Liver (tissue), 10 donors: ENCODE measurements at places on chromosomes 2 and 18. TPM values are rescaled to one million over a fixed set of nuclear protein-coding genes. Genes with fewer than 3 reads are reported as not detected.
A peak's percentile ranks its signal among the peaks of the same experiment; 100 is the strongest.

- no peak for DNase-seq
Measured at GRCh38 chr2:53508667-53509066, 258.9 kb upstream of the CHAC2 start.

DNA sequence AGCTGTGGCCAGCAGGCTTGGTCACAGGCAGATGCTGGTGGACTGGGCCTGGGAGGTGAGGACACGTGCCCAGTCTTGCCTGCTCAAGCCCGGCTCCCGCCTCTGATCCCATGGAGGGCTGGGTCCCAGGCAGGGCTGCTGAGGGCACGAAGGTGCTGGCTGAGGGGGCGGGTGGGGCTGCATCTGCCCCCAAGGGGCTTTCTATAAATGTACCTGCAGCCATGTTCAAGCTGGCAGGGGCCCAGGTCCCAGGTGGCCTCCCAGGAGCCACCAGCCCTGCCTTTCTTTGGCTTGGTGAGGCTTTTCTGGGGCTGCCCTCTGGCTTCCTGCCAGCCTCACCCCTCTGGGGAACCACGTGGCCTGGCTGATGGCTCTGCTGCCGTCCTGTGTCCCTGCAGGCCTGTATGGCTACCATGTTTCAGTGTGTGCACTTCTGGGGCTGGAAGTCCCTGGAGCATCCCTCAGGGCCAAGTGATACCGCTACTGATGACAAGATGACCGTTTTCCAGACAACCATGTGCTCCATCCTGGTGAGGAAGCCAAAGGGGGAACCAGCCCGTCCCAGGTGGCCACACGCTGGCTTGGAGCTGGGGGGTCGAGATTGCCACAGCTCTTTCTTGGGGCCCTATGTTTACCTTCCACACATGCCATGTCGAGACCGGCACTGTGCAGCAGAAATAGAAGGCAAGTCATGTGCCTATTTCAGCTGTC lies 23.2 kb downstream of the HJURP start:
- DNase-seq = no peak

DNA sequence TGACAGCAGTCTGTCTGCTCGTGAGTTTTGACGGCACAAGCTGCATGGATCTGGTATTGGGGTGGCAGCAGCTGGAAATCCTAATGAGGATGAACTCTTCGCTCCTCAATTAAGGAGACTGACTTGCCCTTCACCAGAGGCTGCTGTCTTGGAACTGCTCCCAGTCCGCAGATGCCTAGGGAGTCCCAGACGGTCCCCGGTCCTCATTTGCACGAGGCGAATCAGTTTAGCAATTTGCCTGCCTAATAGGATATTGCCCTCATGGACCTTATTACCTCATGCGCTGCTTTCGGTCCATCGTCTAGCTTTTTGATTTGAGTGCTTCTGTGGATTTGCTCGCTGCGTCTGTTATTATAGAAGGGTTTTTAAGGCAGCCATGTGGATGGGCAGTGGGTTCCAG lies 40.6 kb downstream of the ASAP2 start:
- no peak for DNase-seq

DNA sequence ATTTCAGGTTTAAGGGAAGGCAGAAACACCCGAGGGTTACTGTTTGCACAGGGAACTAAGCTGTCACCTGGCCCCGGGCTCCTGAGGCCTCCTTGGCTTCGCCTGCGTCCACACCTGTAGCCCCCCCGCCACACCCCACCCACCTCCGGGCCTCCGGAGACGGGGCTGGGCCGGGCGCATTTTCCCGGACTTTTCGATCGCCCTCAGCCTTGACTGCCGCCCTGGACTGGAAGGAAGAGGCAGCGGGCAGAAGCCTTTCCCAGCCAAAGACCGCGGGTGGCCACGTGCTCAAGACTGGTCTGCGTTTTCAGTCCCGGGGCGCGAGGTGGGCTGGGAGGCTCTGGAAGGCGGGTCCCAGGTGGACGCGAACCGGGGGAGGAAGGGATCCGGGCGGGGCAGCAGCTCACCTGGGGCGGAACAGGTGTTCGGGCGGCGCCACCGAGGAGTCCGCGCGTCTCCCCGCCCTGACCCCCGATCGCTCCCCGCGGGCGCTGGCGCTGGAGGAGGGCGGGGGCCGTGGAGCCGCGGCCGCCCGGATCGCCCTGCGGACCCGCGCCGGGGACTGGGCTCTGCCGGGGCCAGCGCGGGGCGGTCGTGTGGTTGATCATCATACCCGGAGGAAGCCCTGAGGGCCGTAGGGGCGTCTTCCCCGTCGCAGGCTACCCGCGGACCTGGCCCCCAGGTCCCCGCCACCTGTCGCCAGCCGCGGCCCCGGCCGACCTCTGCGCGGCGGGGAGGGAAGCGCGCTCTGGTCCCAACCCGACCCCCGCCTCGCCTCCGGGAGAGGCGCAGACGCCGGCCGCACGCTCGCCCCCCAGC lies 3.2 kb downstream of the ID2 start:
- peak; percentile 75 for DNase-seq

TCF4 gene
- polyA plus RNA-seq = 4.3 TPM

DNA sequence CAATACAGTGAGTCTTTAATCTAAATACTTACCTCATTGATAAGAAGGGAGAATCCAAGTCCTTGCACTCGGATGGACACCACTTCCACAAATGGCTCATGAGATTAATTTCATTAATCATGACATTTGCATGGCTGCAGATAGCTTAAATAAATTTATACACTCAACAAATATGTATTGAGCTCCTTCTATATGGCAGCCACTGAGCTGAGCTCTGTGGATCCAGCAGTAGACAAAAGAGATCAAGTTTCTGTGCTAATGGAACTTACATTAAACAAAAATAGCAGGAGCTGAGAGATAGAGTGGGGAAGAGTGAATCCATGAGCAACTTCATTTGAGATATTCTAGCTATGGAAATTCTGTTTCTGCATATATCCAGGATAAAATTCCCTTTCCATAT lies 44.4 kb downstream of the RAB27B start:
- no peak for DNase-seq

DNA sequence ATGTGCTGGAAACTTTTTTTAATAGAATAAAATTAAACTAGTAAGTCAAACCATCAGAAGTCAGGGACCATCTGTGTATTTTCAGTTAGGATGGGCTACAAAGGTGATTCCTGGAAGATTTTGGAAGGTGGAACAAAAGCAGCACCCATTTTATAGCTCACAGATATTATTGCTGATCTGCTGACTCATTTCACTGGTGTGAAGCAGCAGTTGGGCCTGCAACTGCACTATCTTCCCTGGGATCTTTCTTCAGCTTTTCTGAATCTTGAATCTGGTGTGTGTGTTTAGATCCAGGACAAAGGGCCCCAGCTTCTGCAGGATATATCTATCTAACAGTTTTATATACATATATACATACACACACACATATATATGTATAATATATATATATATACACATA lies 35.6 kb upstream of the BCL11A start:
- DNase-seq = no peak

GRCh38 chr2:163466331-163467250 lies 269.2 kb downstream of the FIGN start:
- no peak for DNase-seq

DNA sequence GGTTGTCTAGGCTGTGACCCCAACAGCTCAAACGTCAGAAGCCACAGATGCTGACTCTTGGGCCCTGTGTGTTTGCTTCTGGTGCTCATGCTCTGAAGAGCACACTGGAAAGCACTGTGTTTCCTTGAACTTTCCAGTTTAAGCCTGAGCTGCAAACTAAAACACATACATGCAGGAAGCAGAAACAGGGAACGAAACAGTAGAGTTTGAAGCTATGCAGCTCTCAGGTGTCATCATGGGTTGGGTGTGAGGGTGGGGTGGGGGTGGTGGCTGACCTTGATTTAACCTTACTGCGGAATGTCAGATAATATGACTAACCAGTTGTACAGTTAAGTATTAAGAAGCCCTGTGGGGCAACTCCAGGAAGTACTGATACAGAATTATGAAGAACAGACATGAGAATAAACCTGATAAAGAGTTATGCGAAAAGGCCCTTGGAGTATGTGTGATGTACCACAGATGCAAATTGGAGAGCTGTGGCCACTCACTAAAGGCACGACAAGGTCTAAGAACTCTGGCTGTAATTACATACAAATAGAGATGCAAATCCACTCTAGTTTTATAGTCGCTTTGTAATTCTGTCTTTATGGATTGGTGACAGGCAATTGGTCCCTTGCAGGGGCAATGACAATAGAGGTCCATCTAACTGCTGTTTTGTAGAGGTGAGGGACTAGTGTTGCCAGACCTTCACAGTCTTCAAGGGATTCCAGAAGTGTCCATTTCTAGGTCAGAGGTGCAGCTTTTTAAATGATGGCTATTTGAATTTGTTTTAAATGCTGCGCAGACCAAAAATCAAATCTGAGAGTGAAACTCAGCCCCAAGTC lies 273.1 kb downstream of the NAPG start:
- DNase-seq = no peak

GRCh38 chr2:201218780-201219179 lies 35.8 kb downstream of the CASP10 start:
- no peak for DNase-seq

- DNase-seq = no peak
Measured at GRCh38 chr2:188219541-188219940, 72.1 kb upstream of the GULP1 start.

DNA sequence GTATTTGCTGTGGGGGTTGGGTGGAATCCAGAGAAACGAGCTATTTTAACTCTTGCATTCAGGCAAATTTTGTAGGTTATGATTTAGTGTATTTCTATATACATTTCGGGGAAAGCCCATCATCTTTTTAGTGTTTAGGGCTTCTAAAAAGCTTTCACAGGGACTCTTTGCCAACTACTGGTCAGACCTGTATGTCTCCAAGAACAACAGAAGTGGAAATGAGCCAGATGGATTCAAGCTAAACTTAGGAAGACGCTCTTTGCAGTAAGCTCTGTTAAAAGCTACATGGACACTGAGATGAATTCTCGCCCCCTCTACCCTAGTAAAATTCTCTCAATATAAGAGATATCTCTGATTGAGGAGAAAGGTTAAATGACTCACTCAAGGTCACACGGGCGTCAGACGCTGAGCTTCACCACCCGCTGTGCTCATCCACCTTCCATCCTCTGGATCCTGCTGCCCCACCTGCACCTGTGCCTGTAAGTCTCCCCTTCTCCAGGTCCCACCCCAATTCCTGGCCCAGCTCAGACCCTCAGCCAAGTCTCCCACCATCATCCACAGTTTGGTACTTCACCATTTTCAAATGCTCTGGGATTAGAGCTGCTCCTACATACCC lies 85.6 kb downstream of the MARCHF4 start:
- DNase-seq = no peak

DOK6 gene
- 0.33 TPM for polyA plus RNA-seq

DNA sequence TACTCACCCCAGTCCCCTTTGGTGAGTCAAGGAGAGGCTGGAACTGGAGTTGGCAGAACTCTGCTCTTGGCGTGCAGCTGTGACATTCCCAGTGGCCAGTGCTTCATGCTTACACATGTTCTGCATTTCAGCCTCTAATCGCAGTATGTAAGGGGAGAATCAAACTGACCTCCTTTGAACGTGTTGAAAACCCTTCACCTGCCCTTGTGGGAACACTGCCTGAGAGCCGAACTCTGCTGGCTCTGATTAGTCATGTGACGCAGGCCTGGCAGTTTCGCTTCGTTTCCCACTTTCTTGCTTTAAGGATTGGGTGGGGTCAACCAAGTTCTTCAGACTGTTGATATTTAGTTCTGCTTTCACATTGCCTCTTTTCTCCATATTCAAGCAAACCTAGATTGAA lies 173.8 kb upstream of the BCL2L11 start:
- no peak for DNase-seq

- DNase-seq = no peak
Measured at GRCh38 chr18:49936821-49937220, 123.5 kb upstream of the ACAA2 start.

KLHL41 gene
- polyA plus RNA-seq = 0.10 TPM
